Activated CD4-positive, CD25-positive, alpha-beta regulatory T cell treated with anti-CD3 and anti-CD28 coated beads, Interleukin-2, amount 50 U/mL, for 24 hours (primary cell): ENCODE measurements at places on chromosomes 1 and 21.

- ATAC-seq, result no peak
Measured at GRCh38 chr1:109564194-109564878, 15.9 kb downstream of the GNAI3 start.

DNA sequence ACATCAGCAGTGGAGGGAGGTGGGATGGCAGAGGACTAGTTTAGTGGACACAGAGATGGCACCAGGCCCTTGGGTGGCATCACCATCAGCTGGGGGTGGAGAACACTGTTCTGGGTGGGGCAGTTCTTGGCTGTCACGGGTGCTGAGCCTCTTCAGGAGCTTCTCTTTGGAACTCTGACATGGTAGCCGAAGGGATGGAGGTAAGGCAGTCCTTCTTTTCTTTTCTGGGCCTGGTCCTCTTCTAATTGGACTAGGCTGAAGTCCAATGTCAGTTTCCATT is 8.3 kb upstream of the MEF2D start:
- ATAC-seq, result no peak

DNA sequence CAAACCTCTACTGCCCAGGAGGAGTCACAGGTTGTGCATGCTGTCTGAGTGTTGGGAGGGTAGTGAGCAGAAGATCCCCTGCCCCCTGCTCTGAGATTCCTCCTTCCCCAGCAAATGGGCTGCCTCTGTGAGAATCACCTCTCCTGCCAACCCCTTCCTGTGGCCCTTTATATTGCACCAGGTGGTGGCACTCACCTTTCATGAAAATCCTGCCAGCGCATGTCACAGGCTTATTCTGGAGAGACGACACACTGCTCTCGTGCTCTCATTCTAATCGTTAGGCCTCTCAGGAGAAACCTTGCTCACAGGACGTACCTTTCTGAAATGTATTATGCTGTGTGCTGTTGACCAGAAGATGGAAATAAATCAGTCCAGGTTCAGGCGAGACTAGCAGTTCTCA is 113.7 kb downstream of the RGL1 start:
- ATAC-seq, result no peak

GRCh38 chr1:77732090-77732489 is 27.6 kb downstream of the USP33 start:
- ATAC-seq, result no peak

GRCh38 chr1:17460219-17460618 is 20.7 kb upstream of the RCC2 start:
- ATAC-seq, result no peak

DNA sequence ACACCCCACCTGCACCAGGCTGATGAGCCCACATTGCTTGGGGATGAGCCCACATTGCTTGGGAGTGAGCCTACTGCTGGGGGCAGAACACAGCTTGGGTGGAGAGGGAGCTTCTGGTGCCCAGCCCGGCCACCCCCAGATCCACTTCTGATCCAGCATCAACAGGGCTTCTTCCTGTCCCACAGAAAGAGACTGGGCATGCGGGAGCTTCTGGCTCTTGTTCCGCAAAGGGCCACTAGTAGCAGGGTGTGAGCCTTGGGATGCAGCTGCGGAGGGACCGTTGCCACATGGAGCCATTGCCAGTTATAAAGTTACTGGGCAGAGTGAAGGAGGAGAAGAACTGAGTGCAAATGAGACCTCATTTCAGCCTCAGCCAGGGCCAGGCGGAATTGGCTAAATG is 36.3 kb downstream of the PKP1 start:
- ATAC-seq, result no peak

- ATAC-seq, result no peak
Measured at GRCh38 chr1:58927041-58927721, 143.3 kb upstream of the JUN start.

GRCh38 chr1:24903011-24903461 is 27.0 kb downstream of the RUNX3 start:
- no peak for ATAC-seq

DNA sequence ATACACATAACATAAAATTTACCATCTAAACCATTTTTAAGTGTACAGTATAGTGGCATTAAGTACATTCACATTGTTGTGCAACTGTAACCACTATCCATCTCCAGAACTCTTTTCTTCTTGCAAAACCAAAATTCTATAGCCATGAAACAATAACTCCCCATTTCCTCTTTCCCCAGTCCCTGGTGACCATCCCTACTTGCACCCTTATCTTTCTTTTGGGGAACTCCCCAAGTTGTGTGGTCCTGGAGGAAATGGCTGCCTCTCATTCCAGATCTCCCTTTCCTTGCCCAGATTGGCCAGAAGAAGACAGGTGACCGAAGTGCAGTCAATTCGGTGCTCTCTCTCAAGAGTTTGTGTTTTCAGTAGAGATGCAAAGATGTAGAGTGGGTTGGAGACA is 389.6 kb upstream of the C1orf87 start:
- no peak for ATAC-seq

DNA sequence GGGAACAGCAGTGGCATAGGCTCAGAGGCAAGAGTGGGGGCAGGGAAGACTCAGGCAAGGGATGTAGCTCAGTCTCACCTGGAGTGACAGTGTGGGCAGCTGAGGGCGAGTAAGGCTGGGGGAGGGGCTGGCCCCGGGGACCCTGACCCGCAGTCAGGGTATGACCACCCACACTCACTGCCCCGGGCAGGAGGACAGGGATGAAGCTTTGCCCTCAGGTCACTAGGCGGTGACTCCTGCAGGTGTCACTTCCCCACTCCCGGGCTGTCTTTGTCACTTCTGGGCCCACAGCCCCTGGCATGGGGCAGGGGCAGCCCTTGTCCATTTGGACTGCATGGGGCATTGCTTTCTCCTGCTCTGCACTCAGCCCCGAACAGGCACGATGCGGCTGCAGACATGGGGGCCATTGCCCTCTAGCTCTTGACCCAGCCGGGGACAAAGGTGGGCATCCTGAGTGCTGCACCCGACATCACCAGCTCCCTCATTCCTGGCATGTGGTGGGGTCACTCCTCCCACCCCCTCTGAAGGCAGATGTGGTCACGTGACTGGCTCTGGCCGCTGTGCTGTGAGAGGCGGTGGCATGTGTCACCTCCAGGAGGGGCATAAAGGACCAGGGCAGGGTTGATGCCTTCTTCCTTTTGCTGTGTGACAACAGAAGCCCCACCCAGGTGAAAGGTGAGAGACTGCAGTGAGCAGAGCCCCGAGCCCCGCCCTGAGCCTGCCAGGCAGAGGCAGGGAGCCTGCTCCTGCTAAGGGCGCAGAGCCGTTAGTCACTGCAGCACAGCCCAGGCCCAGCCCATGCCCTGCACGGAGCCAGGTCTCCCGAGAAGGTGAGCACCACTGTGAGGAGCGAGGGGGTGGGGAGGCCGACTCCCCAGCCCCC is 66.0 kb downstream of the MATN1 start:
- no peak for ATAC-seq

- no peak for ATAC-seq
Measured at GRCh38 chr21:37210130-37210529, 57.0 kb downstream of the VPS26C start.

GRCh38 chr1:209831615-209832014 is 3.8 kb downstream of the UTP25 start:
- no peak for ATAC-seq

GRCh38 chr1:186896211-186896610 is 67.5 kb downstream of the PLA2G4A start:
- ATAC-seq, result no peak

DNA sequence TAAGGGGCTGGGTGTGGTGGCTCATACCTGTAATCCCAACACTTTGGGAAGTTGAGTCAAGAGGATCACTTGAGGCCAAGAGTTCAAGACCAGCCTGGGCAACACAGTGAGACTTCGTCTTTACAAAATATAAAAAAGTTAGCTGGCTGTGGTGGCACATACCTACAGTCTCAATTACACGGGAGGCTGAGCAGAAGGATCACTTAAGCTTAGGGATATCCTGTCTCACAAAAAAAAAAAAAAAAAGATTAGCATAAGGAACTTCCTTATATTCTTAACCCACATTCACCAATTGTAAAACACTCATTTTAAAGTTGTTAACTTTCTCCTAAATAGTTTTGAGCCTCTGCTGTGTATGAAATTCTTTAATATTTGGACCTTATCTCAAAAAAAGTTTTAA is 53.1 kb downstream of the ABCD3 start:
- no peak for ATAC-seq

DNA sequence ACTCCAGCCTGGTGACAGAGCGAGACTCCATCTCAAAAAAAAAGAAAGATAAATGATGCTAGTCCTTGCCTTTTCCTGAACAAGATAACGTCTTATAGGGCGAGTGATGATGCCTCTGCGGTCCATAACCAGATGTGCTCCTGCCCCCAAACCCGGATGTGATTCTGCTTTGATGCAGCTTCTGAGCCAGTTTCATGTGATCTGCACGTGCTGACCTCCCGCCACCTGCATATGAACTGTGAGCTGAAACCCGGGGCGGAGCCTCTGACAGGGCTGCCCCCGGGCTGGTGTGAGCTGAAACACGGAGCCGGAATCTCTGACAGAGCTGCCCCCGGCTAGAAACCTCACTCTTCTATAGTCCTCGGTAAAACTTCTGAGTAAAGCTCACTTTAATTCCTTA is 1.3 kb downstream of the KRTAP12-4 start:
- no peak for ATAC-seq

- no peak for ATAC-seq
Measured at GRCh38 chr1:70764747-70765146, 282.9 kb downstream of the PTGER3 start.

DNA sequence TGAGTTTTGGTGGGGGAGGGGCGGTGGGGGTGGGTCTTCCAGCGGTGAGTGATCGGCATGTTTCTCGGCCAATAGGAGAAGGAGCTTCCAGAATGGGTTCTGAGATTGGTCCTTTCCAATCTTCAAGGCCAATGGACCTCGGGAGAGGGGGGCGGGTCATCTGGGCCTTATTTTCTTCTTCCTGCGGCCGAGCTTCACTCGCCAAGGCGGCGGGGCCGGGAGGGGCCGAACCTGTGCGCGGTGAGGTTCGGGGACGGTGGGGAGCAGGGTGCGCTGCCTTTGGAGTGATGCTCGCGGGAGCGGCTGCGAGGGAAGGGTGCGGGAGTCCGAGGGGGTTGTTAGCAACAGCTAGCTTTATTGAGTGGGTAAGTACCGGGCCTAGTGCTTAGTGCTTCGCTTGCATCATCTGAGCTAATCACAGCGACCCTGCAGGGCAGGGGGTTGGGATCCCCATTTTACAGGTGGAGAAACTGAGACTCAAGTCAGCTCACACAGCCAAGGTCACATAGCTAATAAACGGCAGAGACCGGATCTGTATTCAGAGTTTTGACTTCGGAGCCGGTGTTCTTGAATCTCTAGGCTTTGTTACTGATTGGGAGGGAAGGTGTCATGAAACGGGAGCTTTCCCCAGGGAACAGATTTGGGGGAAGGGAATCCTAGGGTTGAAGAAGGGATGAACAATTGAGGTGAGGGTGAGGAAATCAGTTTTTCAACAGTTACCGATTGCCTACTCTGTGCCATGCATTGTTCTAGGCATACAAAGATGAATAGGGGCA is 549 bp downstream of the KDM4A start:
- ATAC-seq, result peak; percentile 71

GRCh38 chr1:147741065-147741464 is 19.3 kb downstream of the GJA5 start:
- ATAC-seq, result no peak
